ENCODE measurements at places on chromosomes 7 and 10.

DNA sequence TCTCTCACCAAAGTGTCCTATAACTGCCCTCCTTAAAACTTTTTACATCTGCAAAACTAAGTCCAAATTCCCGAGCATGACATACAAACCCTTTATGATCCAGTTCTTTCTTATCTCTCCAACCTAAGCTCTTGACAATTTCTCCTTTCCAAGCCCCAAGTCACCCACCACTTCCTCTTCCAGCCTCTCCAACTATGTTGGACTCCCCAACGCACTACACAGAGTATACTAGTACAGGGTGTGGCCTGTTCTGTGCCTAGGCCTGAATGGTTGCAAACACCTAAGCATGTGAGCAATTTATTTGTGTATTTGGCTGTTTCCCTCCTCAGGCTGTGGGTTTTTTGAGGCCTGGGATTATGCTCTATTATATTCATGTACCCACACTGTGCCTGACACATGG is 101.2 kb upstream of the APBB1IP start:
- H3K27ac ChIP-seq: peak overlapping the region; percentile 1
- H3K27me3 ChIP-seq: no peaks in the 10 kb centered on the region
- peaks cover 15% of the 10 kb centered on the region for H3K4me1 ChIP-seq
- no peaks in the 10 kb centered on the region for H3K36me3 ChIP-seq

DNA sequence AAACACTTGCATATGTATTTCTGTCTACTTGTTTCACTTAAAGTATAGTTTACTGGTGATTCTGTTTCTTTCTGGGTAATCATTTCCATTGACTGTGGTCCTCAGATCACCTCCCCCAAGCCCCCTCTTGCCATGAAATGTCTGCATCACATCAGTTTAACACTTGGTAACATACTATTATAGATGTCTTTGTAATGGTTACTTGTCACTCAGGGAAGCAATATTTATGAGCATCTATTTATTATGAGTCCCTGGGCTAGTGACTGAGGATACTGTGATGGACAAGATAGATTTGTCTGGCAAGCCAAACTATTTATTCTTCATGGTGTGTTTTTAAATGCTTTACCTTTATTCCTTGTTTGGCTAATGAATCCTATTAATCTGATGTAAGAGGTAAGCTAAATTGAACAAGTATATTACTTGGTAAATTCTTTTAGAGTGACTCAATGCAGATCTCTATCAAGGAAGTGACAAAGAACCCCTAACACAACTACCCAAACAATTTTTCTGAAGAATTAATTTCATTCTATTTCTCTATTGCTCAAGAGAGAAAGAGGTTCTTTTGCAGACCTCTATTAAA is 270.9 kb downstream of the RELN start:
- no peak for DNase-seq
- H3K4me1 ChIP-seq: no peaks in the 10 kb centered on the region
- no peak overlapping the region for H3K27ac ChIP-seq
- no peaks in the 10 kb centered on the region for H3K36me3 ChIP-seq

- H3K27me3 ChIP-seq: no peaks in the 10 kb centered on the region
- no peak overlapping the region for H3K4me3 ChIP-seq
- peaks cover 16% of the 10 kb centered on the region for H3K4me1 ChIP-seq
- no peaks in the 10 kb centered on the region for H3K36me3 ChIP-seq
- no peak overlapping the region for H3K27ac ChIP-seq
Observed at GRCh38 chr10:34373211-34373610, 441.9 kb downstream of the PARD3 start.

DNA sequence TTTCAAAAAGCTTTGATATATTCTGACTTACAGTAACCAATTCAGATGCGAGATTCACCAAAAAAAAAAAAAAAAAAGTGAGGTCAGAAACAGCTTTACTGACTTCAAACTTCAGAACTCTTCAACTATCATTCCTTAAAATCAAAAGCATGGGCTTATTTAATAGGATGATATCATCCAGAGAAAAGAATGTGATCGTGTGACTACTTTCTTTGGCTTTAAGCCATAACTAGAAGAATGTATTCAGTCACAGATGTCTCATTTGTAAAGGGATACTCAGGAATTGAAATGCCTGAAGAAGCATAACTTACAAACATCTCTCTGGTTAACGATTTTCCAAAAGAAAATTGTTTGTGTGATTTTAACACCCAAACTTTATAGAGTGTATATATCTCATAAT is 11.5 kb downstream of the TPK1 start:
- H3K27ac ChIP-seq: no peak overlapping the region
- peaks cover 5% of the 10 kb centered on the region for H3K36me3 ChIP-seq
- H3K4me3 ChIP-seq: no peak overlapping the region
- no peak for DNase-seq

- no peak overlapping the region for H3K4me3 ChIP-seq
- no peak for DNase-seq
- peaks cover 3% of the 10 kb centered on the region for H3K4me1 ChIP-seq
- H3K36me3 ChIP-seq: no peaks in the 10 kb centered on the region
Observed at GRCh38 chr7:137772316-137772715, 74.5 kb downstream of the DGKI start.

GRCh38 chr7:69885431-69885830 is 287.2 kb downstream of the AUTS2 start:
- H3K4me3 ChIP-seq: no peak overlapping the region
- no peaks in the 10 kb centered on the region for H3K36me3 ChIP-seq
- H3K27me3 ChIP-seq: no peaks in the 10 kb centered on the region
- DNase-seq: no peak
- no peak overlapping the region for H3K27ac ChIP-seq

DNA sequence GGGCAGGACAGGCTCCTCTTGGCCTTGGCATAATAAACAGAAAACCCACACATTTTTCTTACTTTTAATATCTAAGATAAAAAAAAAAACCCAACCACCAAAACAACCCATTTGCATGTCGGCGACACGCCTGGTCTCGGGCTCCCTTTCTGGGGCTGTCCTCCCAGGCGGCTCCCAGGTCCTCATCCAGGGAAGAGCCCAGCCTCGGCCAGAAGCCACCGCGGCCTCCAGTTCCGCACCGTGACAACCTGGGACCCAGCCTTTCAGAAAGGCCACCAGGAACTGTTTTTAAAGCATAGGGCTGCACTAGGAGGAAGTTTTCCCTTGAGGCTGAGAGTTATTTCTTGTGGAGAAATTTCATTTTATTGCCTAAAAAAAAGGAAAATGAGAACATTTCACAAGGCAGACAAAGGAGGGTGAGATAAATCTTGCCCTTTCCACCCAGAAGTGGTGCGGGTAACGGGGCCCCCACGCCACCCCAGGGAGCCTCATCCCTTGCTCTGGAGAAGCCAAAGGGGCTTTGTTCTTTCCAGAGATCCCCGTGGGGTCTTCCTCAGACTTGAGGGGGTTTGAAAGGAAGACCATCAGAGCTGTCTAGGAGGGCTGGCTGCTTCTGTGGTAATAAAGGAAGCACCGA is 39.2 kb upstream of the MKRN1 start:
- H3K36me3 ChIP-seq: no peaks in the 10 kb centered on the region
- H3K4me1 ChIP-seq: peaks cover 2% of the 10 kb centered on the region
- no peak overlapping the region for H3K4me3 ChIP-seq
- no peak for DNase-seq
- peaks cover 7% of the 10 kb centered on the region for H3K27me3 ChIP-seq
- no peak overlapping the region for H3K27ac ChIP-seq

GRCh38 chr7:12881712-12882111 is 194.3 kb downstream of the ARL4A start:
- H3K4me3 ChIP-seq: no peak overlapping the region
- DNase-seq: no peak
- H3K27ac ChIP-seq: no peak overlapping the region
- no peaks in the 10 kb centered on the region for H3K36me3 ChIP-seq

- H3K27ac ChIP-seq: peak overlapping the region; percentile 52
- H3K4me3 ChIP-seq: no peak overlapping the region
- peaks cover 40% of the 10 kb centered on the region for H3K36me3 ChIP-seq
- no peak for DNase-seq
Observed at GRCh38 chr7:1024331-1024841, 20.0 kb upstream of the GPR146 start.

GRCh38 chr7:30424506-30424905 is 54.1 kb downstream of the NOD1 start:
- H3K27me3 ChIP-seq: no peaks in the 10 kb centered on the region
- peaks cover 8% of the 10 kb centered on the region for H3K4me1 ChIP-seq

GRCh38 chr10:83516788-83517187 is 622.5 kb upstream of the GHITM start:
- DNase-seq: no peak
- H3K36me3 ChIP-seq: no peaks in the 10 kb centered on the region
- no peaks in the 10 kb centered on the region for H3K4me1 ChIP-seq
- H3K4me3 ChIP-seq: no peak overlapping the region

GRCh38 chr10:35412900-35413491 is 76.7 kb downstream of the CCNY start:
- no peaks in the 10 kb centered on the region for H3K36me3 ChIP-seq
- DNase-seq: no peak
- H3K27ac ChIP-seq: no peak overlapping the region

DNA sequence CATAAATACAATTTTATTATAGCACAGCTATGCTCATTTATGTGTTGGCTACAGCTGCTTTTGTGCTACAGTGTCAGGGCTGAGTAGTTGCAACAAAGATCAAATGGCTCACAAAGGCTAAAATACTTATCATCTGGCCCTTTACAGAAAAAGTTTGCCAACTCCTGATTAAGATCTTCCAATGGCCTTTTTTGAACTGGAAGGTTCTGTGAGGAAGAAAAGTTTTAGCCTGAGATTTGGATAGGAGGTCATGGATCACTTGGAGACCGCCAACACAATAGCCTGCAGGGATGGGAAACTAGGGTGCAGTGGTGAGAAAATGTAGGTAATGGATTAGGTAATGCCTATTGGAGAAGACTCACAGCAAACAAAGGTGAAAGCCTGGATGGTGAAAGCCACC is 169.8 kb downstream of the NOC3L start:
- no peak overlapping the region for H3K27ac ChIP-seq
- no peak overlapping the region for H3K4me3 ChIP-seq
- H3K36me3 ChIP-seq: no peaks in the 10 kb centered on the region

Data from activated T-cell treated with anti-CD3 and anti-CD28 coated beads, Interleukin-2, amount 50 U/mL, for 24 hours (primary cell).